ENCODE measurements at places on chromosomes 4 and X. TPM values are rescaled to one million over a fixed set of nuclear protein-coding genes. Genes with fewer than 3 reads are reported as not detected.

The NAT8L gene
- total RNA-seq = 9.2 TPM

The TCEAL2 gene
- not detected for total RNA-seq

The ZDHHC15 gene
- total RNA-seq = not detected

The SLC2A9 gene
- 2.2 TPM for total RNA-seq

The CD40LG gene
- not detected for total RNA-seq

The NKRF gene
- 22.8 TPM for total RNA-seq

The NPNT gene
- total RNA-seq = 15.8 TPM

The PRDM8 gene
- 1.4 TPM for total RNA-seq

The MAGEA10 gene
- total RNA-seq = not detected

DNA sequence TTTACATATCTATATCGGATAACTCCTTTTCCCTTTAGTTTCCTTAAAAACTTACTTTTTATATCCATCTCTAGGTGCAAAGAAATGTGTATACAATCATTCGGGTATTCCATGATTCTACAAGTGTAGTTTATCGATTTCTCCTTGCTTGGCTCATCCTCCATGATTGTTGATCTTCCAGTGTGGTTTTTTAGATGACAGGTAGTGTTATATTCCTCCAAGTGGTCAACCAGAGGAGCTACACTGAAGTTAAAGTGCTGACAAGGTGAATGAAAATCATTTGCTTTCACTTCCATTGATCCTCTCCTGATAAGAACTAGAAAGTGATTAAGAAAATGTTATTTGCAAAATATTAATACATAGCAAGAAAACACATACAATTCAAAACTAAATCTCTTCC is 38.5 kb downstream of the TMEM156 start:
- peak; percentile 21 for DNase-seq

- no peak for DNase-seq
Measured at GRCh38 chrX:38183596-38183995, 37.1 kb downstream of the SRPX start.

GRCh38 chrX:70960730-70961129 is 29.8 kb upstream of the SLC7A3 start:
- DNase-seq = no peak

DNA sequence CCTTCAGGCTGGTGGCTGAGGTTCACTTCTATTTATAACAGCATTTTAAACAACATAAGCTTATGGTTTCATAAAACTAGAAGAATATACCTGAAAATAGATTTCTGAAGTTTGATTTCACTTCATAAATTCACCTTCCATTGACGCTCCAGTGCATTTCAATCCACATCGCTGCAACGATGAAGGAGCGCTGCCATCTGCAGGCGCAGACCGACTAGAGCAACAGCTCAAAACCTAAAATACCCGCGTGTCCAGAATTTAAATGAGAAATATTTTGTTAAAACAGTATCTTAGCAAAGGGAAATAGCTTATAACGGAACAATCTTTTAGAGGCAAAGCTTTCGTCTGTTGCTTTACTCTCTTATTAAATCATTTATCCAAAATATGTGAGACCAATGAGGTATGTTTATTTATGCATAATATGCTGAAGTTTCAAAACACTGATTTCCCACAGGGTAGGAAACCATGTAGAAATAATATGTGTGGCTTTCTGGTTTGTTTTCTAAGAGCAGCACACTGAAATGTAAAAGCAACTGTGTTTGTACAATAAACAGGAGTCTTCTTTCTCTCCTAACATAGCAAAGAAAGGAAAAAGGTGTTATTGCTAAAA is 816.4 kb upstream of the FRG1 start:
- DNase-seq = peak; percentile 22

GRCh38 chr4:168059251-168059650 is 33.1 kb upstream of the ANXA10 start:
- no peak for DNase-seq

GRCh38 chr4:186342582-186342981 is 76.6 kb downstream of the F11 start:
- no peak for DNase-seq

GRCh38 chr4:36244257-36245082 is at the start of gene ARAP2:
Gene ARAP2, minus strand, starts transcription at chr4:36244514. Its CDS starts 15,028 bp downstream, at chr4:36229486.
- peak; percentile 61 for DNase-seq

DNA sequence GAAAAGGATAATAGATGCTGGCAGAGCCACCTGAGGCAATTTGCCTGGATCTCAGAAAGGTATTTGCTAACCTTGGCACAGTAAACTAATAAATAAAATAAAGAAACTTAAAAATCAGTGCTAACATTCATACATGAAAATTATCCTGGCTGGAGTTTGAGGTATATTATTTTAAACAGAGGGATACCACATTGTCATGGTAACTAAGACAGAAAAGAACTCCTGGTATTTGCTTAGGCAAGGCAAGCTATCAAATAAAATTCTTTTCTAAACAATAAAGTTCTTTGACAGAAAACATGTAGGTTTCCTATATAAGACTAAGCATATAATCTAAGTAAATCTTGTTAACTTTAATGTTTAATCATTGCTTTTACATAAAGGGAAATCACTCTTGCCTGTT is 218.8 kb downstream of the MAGEB17 start:
- DNase-seq = no peak

- DNase-seq = peak; percentile 28
Measured at GRCh38 chr4:189202182-189202868, 738.3 kb upstream of the FRG1 start.

- no peak for DNase-seq
Measured at GRCh38 chrX:65697915-65698796, 30.7 kb downstream of the MSN start.

GRCh38 chr4:113209652-113210320 is 160.3 kb downstream of the ANK2 start:
- no peak for DNase-seq

- DNase-seq = no peak
Measured at GRCh38 chr4:187972135-187972534, 23.4 kb upstream of the ZFP42 start.

DNA sequence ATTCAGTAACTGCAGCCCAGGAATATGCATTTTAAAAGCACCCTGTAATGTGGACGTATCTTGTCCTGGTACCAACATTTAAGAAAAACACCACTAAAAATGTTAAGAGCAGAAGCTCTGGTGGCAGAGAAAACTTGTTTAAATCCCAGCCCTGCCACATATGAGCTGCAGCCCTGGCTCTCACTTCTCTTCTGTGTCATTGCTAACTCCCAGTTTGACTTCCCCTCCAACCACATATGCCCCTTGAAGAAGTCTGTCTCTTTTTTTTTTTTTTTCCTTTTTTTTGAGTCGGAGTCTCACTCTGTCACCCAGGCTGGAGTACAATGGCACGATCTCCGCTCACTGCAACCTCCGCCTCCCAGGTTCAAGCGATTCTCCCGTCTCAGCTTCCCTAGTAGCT is 14.8 kb downstream of the LHFPL1 start:
- no peak for DNase-seq

GRCh38 chr4:9703391-9703790 is 78.0 kb upstream of the DRD5 start:
- peak; percentile 52 for DNase-seq

GRCh38 chrX:1124531-1124930 is 87.9 kb downstream of the CRLF2 start:
- no peak for DNase-seq

DNA sequence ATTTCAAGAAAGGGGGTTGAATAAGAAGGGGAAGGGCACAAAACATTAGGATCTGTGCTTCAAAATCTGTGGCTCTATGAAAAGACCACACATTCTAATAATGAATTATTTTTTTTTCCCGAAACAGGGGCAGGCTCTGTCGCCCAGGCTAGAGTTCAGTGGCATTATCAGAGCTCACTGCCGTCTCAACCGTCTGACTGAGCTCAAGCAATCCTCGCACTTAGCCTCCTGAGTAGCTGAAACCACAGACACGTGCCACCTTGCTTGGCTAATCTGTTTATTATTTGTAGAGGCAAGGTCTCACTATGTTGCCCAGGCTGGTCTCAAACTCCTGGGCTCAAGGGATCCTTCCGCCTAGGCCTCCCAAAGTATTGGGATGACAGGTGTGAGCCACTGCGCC is 33.4 kb downstream of the ACSL1 start:
- DNase-seq = no peak
